ENCODE measurements at places on chromosomes 16 and 17.

- DNase-seq, result no peak
These were observed 6.2 kb upstream of the KANSL1 start for GRCh38 chr17:46199379-46199778.

GRCh38 chr16:11794447-11794846 lies 2.6 kb downstream of the ZC3H7A start:
- no peak for DNase-seq

GRCh38 chr17:8121681-8122421 lies 2.1 kb downstream of the HES7 start:
- DNase-seq, result no peak

DNA sequence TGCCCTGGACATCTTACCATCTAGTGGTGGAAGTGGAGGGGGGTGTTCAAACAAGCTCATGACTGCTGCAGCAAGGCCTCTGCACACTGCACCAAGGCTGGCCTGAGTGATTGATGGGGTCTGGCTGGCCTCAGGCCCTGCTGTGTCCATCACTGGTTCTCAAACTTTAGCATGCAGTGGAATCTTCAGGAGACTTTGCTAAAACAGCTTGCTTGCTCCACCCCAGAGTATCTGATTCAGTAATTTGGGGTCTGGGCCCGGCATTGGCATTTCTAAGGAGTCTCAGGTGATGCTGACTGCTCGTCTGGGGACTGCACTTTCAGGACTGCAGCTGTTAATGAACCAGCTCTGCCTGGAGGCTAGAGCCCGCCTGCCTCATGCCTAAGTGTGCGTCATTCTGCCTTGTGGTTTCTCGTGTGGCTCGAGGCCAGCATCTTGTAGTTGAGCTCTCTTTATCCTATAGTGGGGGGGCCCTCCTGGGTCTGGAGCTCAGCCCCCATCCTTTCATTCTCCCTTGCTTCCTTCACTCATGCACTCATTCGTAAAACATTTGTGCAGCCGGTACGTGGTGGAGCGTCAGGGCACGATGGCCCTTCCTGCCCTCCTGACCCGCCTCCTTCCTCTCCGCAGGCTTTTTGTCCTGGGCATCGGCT lies 4.1 kb downstream of the MGAT5B start:
- DNase-seq, result no peak

- no peak for DNase-seq
These were observed 46.1 kb downstream of the IRX3 start for GRCh38 chr16:54240271-54241129.

DNA sequence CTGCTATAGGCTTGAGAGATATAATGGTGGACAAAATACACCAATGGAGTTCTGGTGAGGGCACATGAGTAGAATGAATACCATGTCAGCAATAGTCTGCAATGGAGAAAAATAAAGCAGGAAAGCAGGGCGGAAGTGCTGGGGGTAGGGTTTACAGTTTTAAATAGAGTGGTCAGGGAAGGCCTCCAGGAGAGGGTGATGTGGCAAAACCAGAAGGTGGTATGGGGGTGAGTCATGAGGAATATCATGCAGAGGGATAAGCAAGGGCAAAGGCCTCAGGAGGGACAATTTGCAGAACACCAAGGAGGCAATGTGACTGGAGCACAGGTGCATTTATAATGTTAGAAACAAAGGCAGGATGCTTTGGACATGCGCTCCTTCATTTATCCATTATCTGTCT lies 102.0 kb downstream of the ITFG1 start:
- no peak for DNase-seq

GRCh38 chr16:88633684-88634140 lies 4.7 kb upstream of the IL17C start:
- no peak for DNase-seq

GRCh38 chr16:2966808-2967191 lies 2.3 kb upstream of the PAQR4 start:
- no peak for DNase-seq

DNA sequence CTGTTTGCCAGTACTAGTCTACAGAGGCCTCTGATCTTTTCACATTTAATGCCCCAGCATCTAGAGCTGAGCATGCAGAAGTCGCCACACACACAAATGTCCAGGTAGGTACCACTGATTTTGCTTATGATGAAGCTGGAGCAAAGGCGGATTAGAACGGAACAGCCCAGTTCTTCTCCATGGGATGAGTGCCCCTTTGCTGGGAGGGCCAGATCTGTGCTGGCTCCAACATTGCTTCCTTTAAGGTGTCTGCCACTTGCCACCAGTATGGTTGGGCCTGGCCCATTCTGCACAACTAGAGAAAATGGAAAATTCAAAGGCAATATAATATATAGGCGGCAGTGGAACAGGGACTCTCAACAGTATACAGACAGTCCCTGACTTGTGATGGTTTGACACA lies 2.2 kb upstream of the MNT start:
- DNase-seq, result no peak

DNA sequence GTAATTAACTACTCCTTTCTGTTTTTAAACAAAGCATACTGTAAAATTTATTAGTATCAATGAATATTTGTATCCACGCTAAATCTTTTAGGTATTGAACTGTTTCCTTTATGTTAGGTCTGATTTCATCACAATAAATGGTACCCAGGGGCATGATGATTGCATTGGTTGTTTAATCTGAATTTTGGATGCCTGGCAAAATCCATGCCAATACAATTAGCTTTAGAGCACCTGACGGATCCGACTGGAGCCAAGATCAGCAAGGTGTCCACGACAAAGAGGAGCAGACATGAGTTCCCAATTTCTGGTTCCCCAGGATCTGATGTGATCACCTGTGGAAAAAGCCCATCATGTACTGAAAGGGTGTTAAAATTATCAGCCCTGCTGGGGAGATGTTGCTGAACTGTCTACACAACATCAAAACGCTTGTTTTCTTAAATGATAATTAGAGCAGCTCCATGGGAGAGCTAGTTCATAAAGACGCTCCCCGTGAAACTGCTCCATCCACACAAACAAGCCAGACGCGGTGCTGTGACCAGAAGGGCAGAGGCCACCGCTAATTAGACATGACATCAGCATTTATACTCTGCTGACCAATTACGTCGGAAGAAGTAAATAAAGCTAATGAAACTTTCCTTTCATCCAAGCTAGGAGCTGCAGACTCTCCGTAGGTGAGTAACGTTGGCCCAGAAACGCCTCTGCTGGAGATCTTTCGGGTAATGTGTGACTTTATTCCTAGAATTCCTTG lies 151.7 kb downstream of the CPPED1 start:
- DNase-seq, result no peak

GRCh38 chr16:63458846-63459245 lies 1422.6 kb upstream of the CDH8 start:
- DNase-seq, result no peak

Measured in SK-N-MC (cell line).